Activated B cell treated with CpG ODN at 0.5 μM for 24 hours (primary cell): ENCODE measurements at places on chromosomes 5 and 9.

DNA sequence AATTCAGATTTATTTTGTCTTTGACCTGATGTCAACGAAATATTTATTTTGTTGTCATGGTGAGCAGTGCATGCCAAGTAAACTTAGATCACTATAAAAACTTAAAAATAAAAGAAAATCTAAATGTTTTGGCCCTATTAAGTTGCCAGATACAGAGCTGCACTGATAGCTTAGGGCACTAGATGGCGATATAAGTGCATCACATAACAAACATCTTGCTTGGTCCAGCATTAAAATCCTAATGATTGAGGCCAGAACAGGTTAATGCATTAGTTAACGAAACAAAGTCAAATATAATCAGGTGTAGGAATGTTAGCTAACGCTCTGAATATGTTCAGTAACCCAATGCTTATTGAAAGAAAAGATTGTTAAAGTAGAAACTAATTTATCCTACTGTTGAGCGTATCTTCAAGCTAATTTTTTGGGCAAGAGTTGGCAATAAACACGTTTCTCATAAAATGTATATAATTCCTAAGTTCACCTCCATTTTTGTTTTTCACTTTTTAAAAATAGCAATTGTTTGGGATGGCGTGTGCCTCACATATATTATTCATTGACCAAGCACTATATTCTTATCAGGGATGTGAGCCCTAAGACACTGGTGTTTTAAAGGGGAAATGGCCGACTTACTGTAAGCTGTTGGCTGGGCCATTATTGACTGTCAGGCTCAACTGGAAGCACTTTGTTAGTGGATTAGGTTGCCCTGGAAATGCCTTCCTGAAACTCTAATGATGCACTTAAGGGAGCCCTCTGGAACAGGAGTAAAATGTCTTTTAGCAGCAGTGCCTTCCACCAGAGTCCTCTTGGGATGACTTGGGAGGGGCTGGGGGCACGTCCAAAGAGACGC lies 33.3 kb downstream of the KCTD16 start:
- no peak for DNase-seq

DNA sequence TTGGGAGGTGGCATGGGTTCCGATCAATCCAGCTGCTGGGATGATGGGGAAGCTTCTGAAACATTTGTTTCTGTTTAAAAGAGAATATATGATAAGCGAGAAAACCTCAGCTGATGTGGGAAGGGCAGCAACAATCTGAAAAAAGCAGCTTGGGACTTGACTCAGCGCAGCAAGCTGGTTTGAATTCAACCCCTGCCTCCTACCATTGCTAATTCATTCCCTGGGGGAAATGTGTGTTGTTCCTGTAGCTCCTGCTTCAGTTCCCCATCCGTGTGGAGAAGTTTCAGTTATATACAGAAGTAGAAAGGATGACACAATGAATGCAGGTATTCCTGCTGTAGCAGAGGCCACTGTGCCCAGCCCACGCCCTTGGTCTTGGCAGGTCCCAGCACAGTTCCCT lies 145.1 kb downstream of the NXNL2 start:
- DNase-seq = no peak

- DNase-seq = no peak
These were observed 174.3 kb upstream of the GRIN3A start for GRCh38 chr9:101912698-101913097.

- no peak for DNase-seq
These were observed 596.9 kb upstream of the CDH6 start for GRCh38 chr5:30596495-30597064.

- DNase-seq = no peak
These were observed 41.2 kb upstream of the RIOK2 start for GRCh38 chr5:97224112-97224750.

DNA sequence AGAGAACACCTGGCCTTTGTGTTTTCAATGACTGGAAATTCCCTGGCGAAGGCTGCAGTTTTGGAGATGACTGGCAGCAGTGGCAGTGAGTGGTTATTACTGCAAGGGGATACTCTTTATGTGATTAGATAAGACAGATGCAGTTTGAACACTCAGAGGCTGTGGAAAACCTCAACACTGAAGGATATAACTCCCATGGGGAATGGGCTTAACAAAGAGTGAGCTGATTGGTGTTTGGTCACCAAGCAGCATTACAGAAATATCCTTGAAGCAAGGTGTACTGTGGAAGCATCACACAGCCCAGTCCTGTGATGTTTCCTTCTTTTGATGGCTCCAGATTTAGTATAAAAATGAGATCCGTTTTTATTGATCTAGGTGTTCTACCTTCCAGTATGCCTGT lies 490.7 kb upstream of the PTPRD start:
- no peak for DNase-seq

- DNase-seq = no peak
These were observed 99.8 kb upstream of the SARDH start for GRCh38 chr9:133837627-133838597.

- DNase-seq = no peak
These were observed 12.9 kb downstream of the RASGRF2 start for GRCh38 chr5:80973027-80973426.

- no peak for DNase-seq
These were observed 50.6 kb downstream of the TGFBI start for GRCh38 chr5:136079195-136079985.

- DNase-seq = no peak
These were observed 11.2 kb upstream of the RIC1 start for GRCh38 chr9:5617749-5618148.
